Endothelial cell of coronary artery (primary cell): ENCODE measurements at places on chromosomes 4 and X. TPM values are rescaled to one million over a fixed set of nuclear protein-coding genes. Genes with fewer than 3 reads are reported as not detected.

The MUC7 gene
- total RNA-seq = not detected in 2 replicates

The SRP72 gene
- 74.2 and 85.8 TPM in 2 replicates for total RNA-seq

The ODAPH gene
- not detected in 2 replicates for total RNA-seq

The TMEM187 gene
- 4.9 and 8.1 TPM in 2 replicates for total RNA-seq

The FOXP3 gene
- total RNA-seq = not detected in 2 replicates

The GAGE12F gene
- total RNA-seq = not detected in 2 replicates

The PDCL2 gene
- total RNA-seq = not detected in 2 replicates
